ENCODE measurements at places on chromosomes 3 and 15.
A peak's percentile ranks its signal among the peaks of the same experiment; 100 is the strongest.

DNA sequence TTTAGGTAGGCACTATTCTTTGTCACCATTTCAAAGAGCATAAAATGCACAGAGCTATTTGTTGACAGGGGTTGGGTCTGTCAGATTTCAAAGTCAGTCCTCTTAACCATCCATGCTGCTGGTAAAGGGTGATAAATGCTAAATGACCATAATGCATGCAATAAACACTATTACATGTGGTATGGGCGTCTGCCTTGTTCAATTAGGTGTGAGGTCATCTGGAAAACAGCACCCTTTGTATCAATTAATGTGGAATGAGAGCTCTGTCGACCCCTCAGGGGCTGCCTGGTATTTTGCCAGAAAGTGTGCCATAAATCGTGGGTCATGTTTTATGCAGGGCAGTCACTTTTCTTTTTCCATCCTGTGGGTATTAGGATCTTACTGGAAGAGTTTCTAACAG is 235.6 kb downstream of the SV2B start:
- H3K36me3 ChIP-seq: no peaks in the 10 kb centered on the region
- no peak for DNase-seq
- no peak overlapping the region for H3K4me3 ChIP-seq
- H3K4me1 ChIP-seq: no peaks in the 10 kb centered on the region

- H3K27me3 ChIP-seq: no peaks in the 10 kb centered on the region
- no peaks in the 10 kb centered on the region for H3K36me3 ChIP-seq
- H3K27ac ChIP-seq: no peak overlapping the region
- no peak for DNase-seq
- no peak overlapping the region for H3K4me3 ChIP-seq
Observed at GRCh38 chr15:98397419-98397818, 250.9 kb upstream of the IGF1R start.

GRCh38 chr15:56992725-56993124 is 74.3 kb downstream of the TCF12 start:
- H3K4me1 ChIP-seq: peaks cover 23% of the 10 kb centered on the region
- H3K27me3 ChIP-seq: no peaks in the 10 kb centered on the region
- no peak for DNase-seq
- no peak overlapping the region for H3K4me3 ChIP-seq
- no peaks in the 10 kb centered on the region for H3K36me3 ChIP-seq

DNA sequence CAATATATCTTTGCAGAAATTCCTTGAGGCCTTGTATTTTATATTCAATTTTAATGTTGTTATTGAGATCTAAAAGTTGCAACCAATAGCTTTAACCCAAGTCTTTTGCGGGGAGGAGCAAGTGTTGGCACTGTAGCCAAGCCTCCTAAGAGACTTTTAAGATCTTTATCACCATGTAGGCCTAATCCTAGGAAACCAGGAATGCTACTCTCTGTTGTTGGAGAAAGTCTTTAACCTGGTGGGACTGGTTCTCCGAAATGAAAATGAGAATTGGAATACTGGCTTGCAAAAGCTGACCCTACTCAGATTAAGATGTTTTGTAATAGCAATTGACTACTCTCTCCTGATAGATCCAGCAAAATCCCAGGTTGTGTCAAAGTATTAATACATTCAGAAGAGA is 25.8 kb downstream of the SHC4 start:
- no peak for DNase-seq
- no peak overlapping the region for H3K4me3 ChIP-seq
- H3K27ac ChIP-seq: no peak overlapping the region
- no peaks in the 10 kb centered on the region for H3K36me3 ChIP-seq
- H3K27me3 ChIP-seq: no peaks in the 10 kb centered on the region

DNA sequence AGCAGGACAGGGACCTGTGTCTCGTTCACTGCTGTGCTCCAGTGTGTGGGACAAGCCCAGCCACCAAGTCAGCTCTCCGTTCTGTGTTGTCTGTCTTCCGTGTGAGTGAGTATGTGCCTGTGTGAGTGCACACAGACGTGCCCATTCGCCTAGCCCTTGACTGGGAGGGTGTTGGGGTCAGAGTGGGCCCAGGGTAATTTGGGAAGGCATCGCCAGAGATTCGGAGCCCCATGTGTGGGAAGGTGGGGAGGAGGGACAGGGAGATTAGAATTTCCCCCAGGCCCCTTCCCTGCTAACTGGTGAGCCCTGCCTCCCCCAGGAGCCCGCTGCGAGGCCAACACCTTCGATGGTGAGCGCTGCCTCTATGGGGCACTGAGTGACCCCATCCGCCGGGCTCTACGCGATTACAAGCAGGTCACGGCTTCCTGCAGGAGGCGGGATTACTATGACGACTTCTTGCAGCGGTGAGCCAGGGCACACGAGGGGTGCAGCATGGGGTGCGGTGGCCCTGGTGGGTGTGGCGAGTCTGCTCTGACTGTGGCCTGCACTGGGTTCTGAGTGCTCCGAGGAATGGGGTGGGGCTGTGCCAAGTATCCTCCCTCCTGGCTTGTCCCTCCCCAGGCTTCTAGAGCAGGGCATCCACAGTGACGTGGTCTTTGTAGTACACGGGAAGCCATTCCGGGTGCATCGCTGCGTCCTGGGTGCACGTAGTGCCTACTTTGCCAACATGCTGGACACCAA is 3.1 kb downstream of the ABTB1 start:
- H3K4me1 ChIP-seq: peaks cover 43% of the 10 kb centered on the region
- H3K27ac ChIP-seq: no peak overlapping the region
- DNase-seq: no peak

- no peak overlapping the region for H3K4me3 ChIP-seq
- no peak overlapping the region for H3K27ac ChIP-seq
- no peak for DNase-seq
- H3K4me1 ChIP-seq: no peaks in the 10 kb centered on the region
Observed at GRCh38 chr3:57733790-57734189, 22.3 kb upstream of the SLMAP start.

GRCh38 chr3:53230789-53231188 is 25.0 kb downstream of the TKT start:
- DNase-seq: no peak
- peaks cover 3% of the 10 kb centered on the region for H3K4me1 ChIP-seq
- no peak overlapping the region for H3K27ac ChIP-seq

DNA sequence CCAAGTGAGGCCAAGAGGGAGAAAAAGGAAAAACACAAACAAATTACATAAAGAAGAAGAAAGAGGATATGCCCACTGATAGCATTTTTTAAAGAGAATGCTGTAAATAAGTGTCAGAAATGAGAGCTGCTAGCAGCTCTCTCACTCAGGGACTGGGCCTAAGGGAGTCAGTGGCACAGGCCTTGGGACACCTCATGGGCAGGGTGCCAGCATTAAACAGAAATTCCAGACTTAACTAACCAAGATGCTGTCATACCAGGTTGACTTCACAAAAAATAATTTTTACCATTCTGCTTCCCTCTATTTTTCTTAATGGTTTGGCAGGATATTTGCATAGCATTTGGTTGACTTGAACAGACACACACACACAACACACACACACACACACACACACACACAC is 92.3 kb upstream of the ADAMTSL3 start:
- H3K27me3 ChIP-seq: no peaks in the 10 kb centered on the region
- no peaks in the 10 kb centered on the region for H3K36me3 ChIP-seq
- no peak overlapping the region for H3K4me3 ChIP-seq
- DNase-seq: no peak
- H3K27ac ChIP-seq: no peak overlapping the region

DNA sequence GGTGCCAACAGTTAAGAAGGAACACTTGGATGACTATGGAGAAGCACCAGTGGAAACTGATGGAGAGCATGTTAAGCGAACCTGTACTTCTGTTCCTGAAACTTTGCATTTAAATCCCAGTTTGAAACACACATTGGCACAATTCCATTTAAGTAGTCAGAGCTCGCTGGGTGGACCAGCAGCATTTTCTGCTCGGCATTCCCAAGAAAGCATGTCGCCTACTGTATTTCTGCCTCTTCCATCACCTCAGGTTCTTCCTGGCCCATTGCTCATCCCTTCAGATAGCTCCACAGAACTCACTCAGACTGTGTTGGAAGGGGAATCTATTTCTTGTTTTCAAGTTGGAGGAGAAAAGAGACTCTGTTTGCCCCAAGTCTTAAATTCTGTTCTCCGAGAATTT is 3.0 kb downstream of the SKIL start:
- H3K27me3 ChIP-seq: no peaks in the 10 kb centered on the region
- peaks cover 79% of the 10 kb centered on the region for H3K4me1 ChIP-seq
- no peak overlapping the region for H3K4me3 ChIP-seq

DNA sequence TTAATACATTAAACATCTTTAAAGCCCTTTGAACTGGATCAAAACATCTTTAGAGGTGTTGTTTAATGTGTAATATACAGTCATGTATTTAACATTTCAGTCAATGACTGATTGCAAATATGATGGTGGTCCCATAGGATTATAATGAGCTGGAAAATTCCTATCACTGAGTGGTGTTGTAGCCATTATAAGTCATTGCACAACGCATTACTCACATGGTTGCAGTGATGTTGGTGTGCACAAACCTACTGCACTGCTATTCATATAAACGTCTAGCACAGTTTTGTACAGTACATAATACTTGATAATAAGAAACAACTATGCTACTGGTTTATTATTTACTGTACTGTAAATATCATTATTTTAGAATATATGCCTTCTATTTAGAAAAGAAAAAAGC is 75.6 kb downstream of the DTWD1 start:
- DNase-seq: no peak
- H3K27ac ChIP-seq: no peak overlapping the region
- H3K4me1 ChIP-seq: no peaks in the 10 kb centered on the region
- H3K4me3 ChIP-seq: no peak overlapping the region

- no peak for DNase-seq
- no peak overlapping the region for H3K27ac ChIP-seq
- H3K4me3 ChIP-seq: no peak overlapping the region
- no peaks in the 10 kb centered on the region for H3K36me3 ChIP-seq
Observed at GRCh38 chr3:106210923-106211322, 342.1 kb upstream of the CBLB start.

GRCh38 chr15:57525581-57525980 is 66.1 kb upstream of the MYZAP start:
- no peak overlapping the region for H3K4me3 ChIP-seq
- H3K36me3 ChIP-seq: no peaks in the 10 kb centered on the region
- peaks cover 35% of the 10 kb centered on the region for H3K4me1 ChIP-seq
- H3K27ac ChIP-seq: peak overlapping the region; percentile 45
- DNase-seq: no peak
- no peaks in the 10 kb centered on the region for H3K27me3 ChIP-seq

- no peak overlapping the region for H3K4me3 ChIP-seq
- no peaks in the 10 kb centered on the region for H3K4me1 ChIP-seq
- no peak overlapping the region for H3K27ac ChIP-seq
- no peaks in the 10 kb centered on the region for H3K27me3 ChIP-seq
- no peaks in the 10 kb centered on the region for H3K36me3 ChIP-seq
- no peak for DNase-seq
Observed at GRCh38 chr3:43581343-43581742, 40.5 kb downstream of the ANO10 start.

GRCh38 chr3:12750658-12751071 is 8.4 kb downstream of the TMEM40 start:
- H3K4me1 ChIP-seq: peaks cover 16% of the 10 kb centered on the region
- H3K36me3 ChIP-seq: no peaks in the 10 kb centered on the region
- H3K27me3 ChIP-seq: no peaks in the 10 kb centered on the region
- no peak overlapping the region for H3K4me3 ChIP-seq

GRCh38 chr3:38133209-38133556 is 3.7 kb downstream of the ACAA1 start:
- no peaks in the 10 kb centered on the region for H3K27me3 ChIP-seq
- H3K36me3 ChIP-seq: no peaks in the 10 kb centered on the region
- no peak overlapping the region for H3K4me3 ChIP-seq
- H3K4me1 ChIP-seq: peaks cover 42% of the 10 kb centered on the region
- H3K27ac ChIP-seq: no peak overlapping the region
- no peak for DNase-seq

GRCh38 chr3:127940116-127940515 is 25.1 kb downstream of the KBTBD12 start:
- no peaks in the 10 kb centered on the region for H3K4me1 ChIP-seq
- no peak overlapping the region for H3K27ac ChIP-seq
- no peaks in the 10 kb centered on the region for H3K36me3 ChIP-seq
- no peak overlapping the region for H3K4me3 ChIP-seq
- H3K27me3 ChIP-seq: no peaks in the 10 kb centered on the region

GRCh38 chr3:151899996-151900395 is 26.6 kb downstream of the SUCNR1 start:
- H3K36me3 ChIP-seq: no peaks in the 10 kb centered on the region
- no peak overlapping the region for H3K27ac ChIP-seq
- H3K27me3 ChIP-seq: no peaks in the 10 kb centered on the region
- no peak overlapping the region for H3K4me3 ChIP-seq
- DNase-seq: no peak

- H3K4me3 ChIP-seq: no peak overlapping the region
- peaks cover 10% of the 10 kb centered on the region for H3K4me1 ChIP-seq
- no peaks in the 10 kb centered on the region for H3K27me3 ChIP-seq
- no peak overlapping the region for H3K27ac ChIP-seq
- H3K36me3 ChIP-seq: no peaks in the 10 kb centered on the region
Observed at GRCh38 chr15:99514306-99514705, 51.5 kb upstream of the MEF2A start.

GRCh38 chr3:129619726-129620162 is 13.3 kb upstream of the PLXND1 start:
- H3K4me1 ChIP-seq: peaks cover 51% of the 10 kb centered on the region
- peak overlapping the region; percentile 25 for H3K27ac ChIP-seq
- DNase-seq: no peak
- H3K36me3 ChIP-seq: no peaks in the 10 kb centered on the region

DNA sequence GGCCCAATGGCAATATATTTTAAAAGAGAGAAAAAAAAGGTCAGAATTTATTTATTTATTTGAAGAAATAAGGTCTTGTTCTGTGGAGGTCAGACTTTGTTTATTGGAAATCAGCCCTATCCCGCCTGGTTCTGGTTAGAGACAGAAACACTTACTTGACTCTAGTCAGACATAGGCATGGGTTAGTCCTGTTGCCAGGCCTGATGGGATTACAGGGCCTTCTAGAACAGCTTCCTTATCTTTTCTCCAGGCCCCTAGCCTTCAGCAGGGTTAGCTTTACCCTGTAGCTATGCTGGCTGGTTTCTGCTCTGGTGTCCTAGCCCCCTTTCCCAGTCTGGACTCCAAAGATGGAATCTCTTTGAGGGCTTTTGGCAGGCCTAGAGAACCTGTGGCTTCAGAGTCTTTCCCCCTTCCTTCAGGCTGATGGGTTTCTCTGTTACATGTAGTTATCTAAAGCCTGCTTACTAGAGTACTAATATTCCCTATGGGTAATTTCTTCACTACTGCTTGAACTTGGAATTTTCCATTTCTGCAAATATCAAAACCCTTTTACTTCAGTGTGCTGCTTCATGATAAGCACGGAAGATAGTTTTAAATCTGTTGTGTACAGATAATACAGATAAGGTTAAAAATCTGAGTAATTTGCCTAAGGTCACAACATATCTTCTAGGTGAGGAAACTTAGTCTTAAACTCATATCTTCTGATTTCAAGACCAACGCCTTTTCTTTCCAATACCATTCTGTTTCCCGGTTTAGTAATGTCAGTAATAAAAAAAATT is 10.6 kb downstream of the IREB2 start:
- no peak overlapping the region for H3K4me3 ChIP-seq
- peaks cover 70% of the 10 kb centered on the region for H3K4me1 ChIP-seq
- H3K27me3 ChIP-seq: no peaks in the 10 kb centered on the region
- H3K27ac ChIP-seq: peak overlapping the region; percentile 76

- H3K27ac ChIP-seq: no peak overlapping the region
- no peaks in the 10 kb centered on the region for H3K36me3 ChIP-seq
Observed at GRCh38 chr15:89346516-89347231, 12.1 kb upstream of the POLG start.

GRCh38 chr3:99505646-99506269 is 132.6 kb upstream of the COL8A1 start:
- no peaks in the 10 kb centered on the region for H3K4me1 ChIP-seq
- no peak overlapping the region for H3K4me3 ChIP-seq
- no peak for DNase-seq
- H3K27me3 ChIP-seq: no peaks in the 10 kb centered on the region
- no peaks in the 10 kb centered on the region for H3K36me3 ChIP-seq

Data from vagina (tissue), 2 donors.